ENCODE measurements at places on chromosomes 5 and 9. TPM values are rescaled to one million over a fixed set of nuclear protein-coding genes. Genes with fewer than 3 reads are reported as not detected.

DNA sequence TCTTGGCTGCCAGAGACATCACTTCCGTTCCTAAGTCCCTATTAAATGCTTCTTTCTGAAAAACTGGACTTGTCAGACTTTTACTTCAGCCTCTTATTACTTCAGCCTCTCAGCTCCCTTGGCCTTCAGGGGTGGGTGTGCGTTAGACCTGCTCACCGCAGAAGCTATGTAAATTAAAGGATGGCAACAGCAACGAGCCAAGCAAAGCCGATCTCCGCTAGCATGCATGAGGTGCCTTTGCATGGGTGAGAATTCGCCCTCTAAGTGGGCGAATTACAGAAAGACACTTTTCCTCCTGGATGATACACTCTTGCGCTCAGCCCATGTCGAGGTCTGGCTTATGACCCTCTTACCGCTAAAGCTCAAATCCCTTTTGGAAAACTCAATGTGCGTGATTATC is 10.9 kb upstream of the IL3 start:
- no peak for ATAC-seq

DNA sequence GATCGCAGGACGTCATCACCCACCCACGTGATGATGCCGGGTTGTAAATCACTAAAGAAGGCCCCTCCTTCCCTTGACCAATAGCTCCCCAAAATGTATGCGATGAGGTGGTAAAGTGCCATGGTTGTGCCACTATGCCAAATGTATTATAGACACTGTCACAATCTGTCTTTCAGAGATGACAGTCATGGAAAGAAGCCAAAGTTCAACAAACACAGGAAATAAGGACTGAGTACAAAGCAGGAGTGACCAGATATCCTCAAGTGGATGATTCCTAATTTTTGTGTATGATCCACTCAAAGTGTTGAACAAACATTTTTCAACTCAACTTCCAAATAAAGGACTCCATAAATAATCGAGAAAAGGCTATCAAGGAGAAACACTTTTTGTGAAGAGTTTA is 12.5 kb downstream of the GLIS3 start:
- ATAC-seq = no peak

The SLC6A7 gene
- total RNA-seq = not detected

The PRDM9 gene
- not detected for total RNA-seq

The NRARP gene
- 20.4 TPM for total RNA-seq

The CTNND2 gene
- total RNA-seq = not detected

DNA sequence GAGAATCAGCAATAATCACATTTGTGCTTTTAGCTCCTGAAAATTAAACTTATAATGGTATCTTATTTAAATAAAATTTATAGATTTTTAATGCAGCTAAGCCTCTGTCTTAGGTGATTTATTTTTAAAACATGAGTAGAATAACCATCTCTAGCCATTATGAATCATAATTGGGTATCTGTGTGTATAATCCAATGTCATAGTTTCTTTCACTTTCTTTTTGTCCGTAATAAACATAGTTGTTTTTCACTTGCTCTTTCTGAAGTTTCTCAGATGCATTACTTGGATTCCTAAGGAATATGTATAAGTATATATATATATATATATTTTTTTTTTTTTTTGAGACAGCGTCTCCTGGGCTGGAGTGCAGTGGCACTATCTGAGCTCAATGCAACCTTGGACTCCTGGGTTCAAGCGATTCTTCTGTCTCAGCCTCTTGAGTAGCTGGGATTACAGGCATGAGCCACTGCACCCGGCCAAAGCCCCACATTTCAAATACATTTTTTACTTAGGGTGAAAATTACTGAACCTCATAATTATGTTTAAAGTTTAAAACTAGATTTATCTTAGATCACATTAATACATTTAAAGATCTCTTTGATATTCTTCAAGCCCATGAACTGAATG is 377.1 kb downstream of the PRDM9 start:
- ATAC-seq = no peak

DNA sequence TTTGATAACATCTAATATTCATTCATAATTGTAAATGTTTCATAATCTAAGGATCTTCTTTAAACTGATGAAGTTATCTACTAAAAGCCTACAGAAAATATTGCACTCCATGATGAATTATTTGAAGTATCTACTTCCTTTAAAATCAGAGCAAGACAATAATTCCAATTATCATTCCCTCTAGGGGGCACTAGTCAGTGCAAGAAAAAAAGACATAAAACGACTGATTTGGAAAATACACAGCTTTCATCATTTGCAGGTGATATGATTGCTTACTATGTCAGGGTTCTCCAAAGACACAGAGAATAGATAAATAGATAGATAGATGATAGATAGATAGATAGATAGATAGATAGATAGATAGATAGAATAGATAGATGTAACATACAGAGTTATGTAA is 13.5 kb upstream of the GRM6 start:
- ATAC-seq = no peak

DNA sequence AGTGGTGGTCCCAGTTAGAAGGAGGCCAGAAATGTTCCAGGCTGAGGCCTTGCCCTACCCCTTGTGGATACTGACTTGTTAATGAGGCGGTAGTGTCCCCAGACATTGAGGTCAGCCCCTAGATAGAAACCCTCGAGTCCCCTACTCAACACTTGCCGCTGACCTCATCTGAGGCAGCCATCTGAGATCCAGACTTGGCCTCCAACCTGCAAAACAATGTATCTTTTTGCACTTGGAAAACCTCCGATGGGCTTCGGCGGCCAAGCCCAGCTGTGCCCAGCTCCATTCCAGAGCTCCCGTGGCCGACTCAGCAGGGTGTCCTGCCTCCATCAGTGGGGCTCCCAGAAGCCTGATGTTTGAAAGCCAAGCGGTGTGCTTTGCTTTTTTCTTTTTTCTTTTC is 122.1 kb downstream of the WNK2 start:
- ATAC-seq = no peak

DNA sequence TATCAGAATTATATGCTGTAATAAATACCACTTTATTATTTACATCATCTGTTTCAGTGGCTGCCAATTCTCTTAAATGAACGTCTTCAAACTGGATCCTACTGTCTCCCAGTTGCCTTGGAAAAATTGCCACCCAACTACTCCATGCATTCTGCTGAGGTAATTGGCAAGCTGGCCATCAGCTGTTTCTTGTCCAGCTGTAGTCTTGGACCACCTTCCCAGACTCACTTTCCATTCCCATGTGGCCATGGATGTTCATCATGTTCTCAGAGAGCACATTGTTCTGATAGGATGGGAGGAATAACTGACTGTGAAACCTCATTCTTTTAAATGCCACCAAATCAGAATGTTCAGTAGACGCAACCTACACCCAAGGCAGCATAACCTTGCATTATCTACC is 157.5 kb downstream of the DOCK8 start:
- ATAC-seq = no peak

GRCh38 chr9:91157883-91158282 is 203.8 kb downstream of the AUH start:
- ATAC-seq = no peak

DNA sequence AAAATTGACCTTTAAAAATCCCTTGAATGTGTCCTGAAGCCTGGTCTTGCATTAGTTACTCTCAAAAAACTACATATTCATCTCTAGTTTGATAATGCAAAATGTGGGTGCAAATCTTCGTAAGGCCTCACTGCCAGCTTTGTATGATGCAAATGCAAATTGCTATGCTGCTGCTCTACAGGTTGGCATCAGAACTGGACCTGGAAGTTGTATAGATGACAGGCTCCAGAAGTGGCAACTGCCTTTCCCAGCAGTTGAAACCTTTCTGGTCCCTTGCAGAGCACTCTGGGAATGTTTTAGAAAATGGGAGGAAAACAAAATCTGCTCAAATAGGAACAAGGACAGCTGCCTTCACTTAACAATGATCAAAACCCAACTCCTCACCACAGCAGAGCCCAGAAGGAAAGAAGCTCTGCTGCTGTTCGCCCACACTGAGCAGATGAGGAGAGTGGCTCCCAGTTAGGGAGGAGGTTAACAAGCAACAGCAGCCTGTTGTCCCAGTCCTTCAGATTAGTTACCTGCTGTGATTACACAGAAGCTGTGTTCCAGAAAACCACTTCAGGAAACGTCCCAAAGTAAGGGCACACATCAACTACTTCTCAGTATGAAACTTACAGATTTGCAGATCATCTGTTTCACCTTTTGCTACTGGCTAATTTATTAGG is 93.5 kb downstream of the PLPP1 start:
- no peak for ATAC-seq

DNA sequence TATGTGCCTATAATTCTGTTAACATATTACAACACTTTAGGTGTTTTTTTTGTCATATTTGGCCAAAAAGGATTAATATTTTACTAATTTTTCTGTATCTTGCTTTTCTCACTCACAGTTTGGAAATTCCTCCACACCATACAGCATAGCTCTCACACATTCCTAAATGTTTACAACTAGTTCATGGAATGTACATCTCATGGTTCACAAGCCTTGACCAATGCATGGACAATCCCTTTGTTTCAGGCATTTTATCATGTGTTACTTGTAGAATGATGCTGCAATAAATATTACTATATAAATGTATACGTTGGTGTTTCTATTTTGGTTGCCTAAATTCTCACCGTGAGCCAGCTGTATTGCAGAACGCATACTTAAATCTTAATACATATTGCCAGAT is 80.5 kb upstream of the SPATA31C2 start:
- ATAC-seq = no peak

DNA sequence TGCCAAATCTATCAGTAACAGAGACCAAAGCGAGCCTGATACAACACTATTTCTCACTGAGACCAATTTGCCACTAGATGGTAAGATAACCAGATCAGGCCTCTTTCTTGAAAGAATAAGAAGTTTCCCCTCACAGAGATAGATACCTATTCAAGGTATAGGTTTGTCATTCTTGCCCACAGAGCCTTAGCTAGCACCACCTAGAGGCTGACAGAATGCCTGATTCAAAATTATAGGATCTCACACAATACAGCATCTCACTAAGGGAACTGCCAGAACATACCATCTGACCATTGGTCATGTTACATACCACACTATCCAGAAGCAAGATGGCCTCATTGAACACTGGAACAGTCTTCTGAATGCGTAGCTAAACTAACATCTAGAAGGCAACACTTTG is 166.6 kb upstream of the HCN1 start:
- no peak for ATAC-seq
